Lower lobe of right lung (tissue), 2 donors: ENCODE measurements at places on chromosomes 7 and 10. TPM values are rescaled to one million over a fixed set of nuclear protein-coding genes. Genes with fewer than 3 reads are reported as not detected.

DNA sequence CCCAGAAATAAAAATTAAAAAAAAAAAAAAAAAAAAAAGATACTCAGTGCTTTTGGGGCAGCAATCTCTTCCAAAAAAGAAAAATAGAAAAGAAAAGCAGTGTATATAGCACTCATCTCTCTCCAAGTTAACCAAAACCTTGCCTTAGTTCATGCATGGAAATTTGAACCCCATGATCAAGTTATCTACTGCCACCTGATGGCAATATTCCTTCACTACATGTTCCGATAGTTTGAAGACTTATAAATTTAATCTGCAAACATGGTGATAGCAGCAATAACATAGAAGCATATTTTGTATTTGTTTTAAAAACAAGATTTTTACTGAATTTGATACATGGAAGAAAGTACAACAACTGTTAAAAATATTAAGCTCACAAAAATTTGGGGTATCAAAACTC, 48.6 kb upstream of the SLIT1 start:
- no peaks in the 10 kb centered on the region for H3K4me1 ChIP-seq
- peaks cover 31% of the 10 kb centered on the region for H3K36me3 ChIP-seq
- no peak for DNase-seq
- no peak overlapping the region for H3K27ac ChIP-seq
- H3K4me3 ChIP-seq = no peak overlapping the region

DNA sequence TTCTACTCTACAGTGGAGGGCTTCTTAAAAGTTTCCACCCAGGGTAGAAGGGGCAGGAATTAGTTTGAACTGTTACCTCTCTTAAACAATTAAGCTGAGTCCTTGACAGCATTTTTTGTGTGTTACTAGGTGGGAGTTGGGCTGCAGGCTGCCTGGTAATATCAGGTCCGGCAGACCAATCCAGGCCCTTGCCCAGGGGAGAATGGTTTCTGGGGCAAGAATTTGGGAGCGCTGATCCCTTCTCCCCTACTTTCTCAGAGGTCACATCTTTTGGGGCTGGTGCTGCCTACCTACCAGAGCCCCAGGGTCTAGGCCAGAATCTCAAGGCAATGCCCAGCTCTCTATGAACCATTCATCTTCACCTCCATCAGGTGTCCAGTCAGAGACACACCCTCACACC, 1.6 kb downstream of the PPRC1 start:
- H3K27ac ChIP-seq = peak overlapping the region; percentile 96
- no peak for DNase-seq
- peaks cover 41% of the 10 kb centered on the region for H3K4me1 ChIP-seq
- no peaks in the 10 kb centered on the region for H3K27me3 ChIP-seq

The NME8 gene
- total RNA-seq = not detected

The FAM25C gene
- not detected for total RNA-seq

The ABCB4 gene
- not detected for total RNA-seq

The SMO gene
- 3.1 TPM for total RNA-seq

The HOXA5 gene
- 16.0 TPM for total RNA-seq

DNA sequence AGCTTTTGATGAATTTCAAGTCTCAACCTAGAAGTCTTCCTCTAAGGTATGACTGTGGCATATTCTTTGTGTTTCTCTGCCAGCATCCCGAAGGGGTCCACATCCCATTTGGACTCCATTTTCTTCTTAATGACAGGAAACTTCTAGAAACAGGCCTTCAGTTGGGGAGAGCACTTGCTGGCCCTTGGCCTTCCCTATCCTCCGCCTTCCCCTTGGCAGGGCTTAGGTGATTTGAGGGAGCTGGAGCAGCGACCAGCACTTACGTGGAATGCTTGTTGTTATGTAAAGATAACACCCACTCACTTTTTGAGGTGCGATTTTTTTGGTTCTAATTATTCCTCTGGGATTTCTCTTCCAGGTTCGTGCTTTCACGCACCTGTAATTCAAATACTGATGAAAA, 42.9 kb upstream of the ZNF716 start:
- no peak overlapping the region for H3K4me3 ChIP-seq
- H3K36me3 ChIP-seq = no peaks in the 10 kb centered on the region
- H3K27me3 ChIP-seq = no peaks in the 10 kb centered on the region
- H3K27ac ChIP-seq = no peak overlapping the region
- H3K4me1 ChIP-seq = no peaks in the 10 kb centered on the region
- DNase-seq = no peak

GRCh38 chr10:90418869-90419652, 438.8 kb downstream of the HTR7 start:
- no peaks in the 10 kb centered on the region for H3K36me3 ChIP-seq
- no peak overlapping the region for H3K27ac ChIP-seq
